LNCaP clone FGC (cell line): ENCODE measurements at places on chromosomes 11 and 22.
A peak's percentile ranks its signal among the peaks of the same experiment; 100 is the strongest.

GRCh38 chr11:36023922-36024321, 80.1 kb downstream of the LDLRAD3 start:
- DNase-seq = no peak

- no peak for DNase-seq
Measured at GRCh38 chr11:95517453-95517852, 272.1 kb downstream of the FAM76B start.

- no peak for DNase-seq
Measured at GRCh38 chr22:30175690-30176288, 70.8 kb downstream of the LIF start.

GRCh38 chr22:45284705-45285262, at the start of gene UPK3A:
TSS of gene UPK3A (plus strand) at chr22:45284949. CDS start at chr22:45285014, 65 bp downstream.
- DNase-seq = peak; percentile 48
